Metanephros (tissue), 2 donors: ENCODE measurements at places on chromosomes 16 and 17. TPM values are rescaled to one million over a fixed set of nuclear protein-coding genes. Genes with fewer than 3 reads are reported as not detected.

KCNH6 gene
- total RNA-seq = 2.1 TPM

SGCA gene
- 58.7 TPM for total RNA-seq

TBC1D3D gene
- 4.0 TPM for total RNA-seq

BICDL2 gene
- total RNA-seq = 3.3 TPM

ABCC12 gene
- not detected for total RNA-seq

P2RX1 gene
- total RNA-seq = 4.3 TPM

HCRT gene
- total RNA-seq = not detected

ARL5C gene
- not detected for total RNA-seq

KRT34 gene
- not detected for total RNA-seq

HOXB1 gene
- total RNA-seq = not detected
